Right cardiac atrium (tissue), 5 donors: ENCODE measurements at places on chromosomes 3 and 15.

DNA sequence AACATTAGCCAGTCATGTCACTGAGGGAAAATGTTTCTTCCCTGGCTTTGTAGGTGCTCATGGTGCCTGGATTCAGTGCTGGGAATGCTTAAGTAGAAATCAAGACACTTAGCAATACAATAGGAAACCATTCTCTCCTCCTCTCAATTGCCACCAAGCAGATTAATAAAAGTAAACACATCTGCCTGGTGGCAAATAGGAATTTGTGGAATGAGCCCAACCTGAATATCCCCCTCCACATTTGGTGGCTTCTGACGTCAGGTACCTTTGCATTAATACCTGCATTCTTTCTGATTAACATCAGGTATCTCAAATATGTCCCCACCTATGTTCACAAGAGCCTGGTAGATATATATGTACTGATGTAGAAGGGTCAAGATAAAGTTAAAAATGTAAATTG is 42.7 kb downstream of the PPP2R3A start:
- DNase-seq: no peak

DNA sequence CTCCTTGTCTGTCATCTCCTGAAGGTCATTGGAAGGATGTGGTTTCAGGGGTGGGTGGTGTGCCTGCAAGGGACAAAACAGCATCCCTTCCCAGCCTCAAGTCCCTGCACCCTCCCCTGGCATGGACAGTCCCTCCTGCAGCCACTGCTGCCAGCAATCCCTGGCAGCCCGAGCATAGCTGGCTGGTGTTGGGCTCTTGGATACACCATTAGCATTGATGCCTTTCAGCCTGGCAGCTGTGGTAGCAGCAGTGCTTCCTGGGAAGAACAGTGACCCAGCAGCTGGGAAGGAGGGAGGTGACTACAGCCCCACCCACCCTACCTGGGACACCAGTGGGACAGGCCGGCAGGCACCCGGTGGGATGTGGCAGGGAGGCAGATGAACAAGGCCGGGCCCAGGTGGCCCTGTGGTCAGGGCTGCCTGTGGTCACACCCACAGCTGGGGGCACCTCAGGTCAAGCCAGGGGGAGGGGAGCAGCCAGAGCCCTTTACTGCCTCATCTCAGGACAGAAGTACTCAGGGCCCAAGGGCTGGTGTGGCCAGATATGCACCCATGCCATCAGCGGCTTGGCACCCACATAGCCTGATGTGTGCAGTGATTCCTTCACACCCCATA is 32.9 kb upstream of the TMEM115 start:
- no peak for DNase-seq

GRCh38 chr3:121269389-121269788 is 276.4 kb downstream of the POLQ start:
- no peak for DNase-seq

- DNase-seq: no peak
Measured at GRCh38 chr15:79878078-79878705, 18.6 kb downstream of the MTHFS start.

DNA sequence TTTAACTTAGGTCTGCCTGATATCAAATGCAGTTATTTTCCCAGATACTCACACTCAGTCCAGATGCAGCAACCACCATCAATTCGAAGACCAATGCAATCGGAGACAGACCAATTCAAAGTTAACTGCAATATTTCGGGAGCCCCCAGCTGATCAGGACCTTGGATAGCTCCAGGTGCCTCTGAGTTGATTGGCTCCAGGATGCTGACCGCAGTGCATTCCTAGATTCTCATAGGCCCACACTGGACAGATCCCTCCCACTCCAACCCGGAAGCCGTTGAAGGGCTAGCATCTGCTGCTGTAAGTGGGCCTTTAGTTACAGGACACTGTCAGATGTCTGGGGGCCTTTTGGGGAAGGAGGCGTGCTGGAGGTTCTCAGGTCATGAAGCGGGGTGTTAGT is 89.5 kb upstream of the ATP2B2 start:
- peak; percentile 36 for DNase-seq

DNA sequence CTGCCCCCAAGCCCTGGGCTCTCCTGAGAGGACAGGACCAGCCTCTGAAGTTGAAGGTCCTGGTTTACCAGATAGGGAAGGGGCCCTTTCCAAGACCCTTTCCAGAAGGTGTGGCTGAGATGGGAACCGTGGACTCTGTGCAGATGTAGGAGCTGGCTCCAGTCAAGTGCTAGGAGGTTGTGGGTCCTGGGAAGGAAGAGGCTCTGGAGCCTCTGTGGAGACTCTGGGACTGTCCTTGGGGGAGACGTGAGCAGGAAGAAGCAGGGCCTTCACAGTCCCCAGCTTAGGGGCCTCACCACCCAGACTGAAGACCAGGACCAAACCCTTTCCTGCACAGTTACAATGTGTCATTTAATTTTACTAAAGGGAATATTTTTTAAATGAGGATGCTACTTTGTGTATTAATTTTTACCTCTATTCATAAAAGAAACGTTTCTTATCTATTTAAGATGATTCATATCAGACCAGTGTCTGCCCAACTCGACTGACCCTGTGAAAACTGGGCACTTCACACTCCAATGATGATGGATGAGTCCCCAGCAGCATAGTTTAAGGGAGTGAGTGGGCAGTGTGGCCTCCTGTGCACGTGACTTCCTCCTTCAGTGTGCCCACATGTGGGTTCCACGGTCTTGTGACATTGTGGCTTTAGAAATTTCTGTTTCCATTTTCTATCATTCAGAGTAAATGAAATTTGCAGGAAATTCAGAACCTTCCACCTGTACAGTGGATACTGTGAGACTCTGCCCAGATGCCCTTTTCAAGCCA is 10.9 kb downstream of the CCR5AS start:
- no peak for DNase-seq

GRCh38 chr15:27833178-27833577 is 265.9 kb downstream of the OCA2 start:
- DNase-seq: no peak

DNA sequence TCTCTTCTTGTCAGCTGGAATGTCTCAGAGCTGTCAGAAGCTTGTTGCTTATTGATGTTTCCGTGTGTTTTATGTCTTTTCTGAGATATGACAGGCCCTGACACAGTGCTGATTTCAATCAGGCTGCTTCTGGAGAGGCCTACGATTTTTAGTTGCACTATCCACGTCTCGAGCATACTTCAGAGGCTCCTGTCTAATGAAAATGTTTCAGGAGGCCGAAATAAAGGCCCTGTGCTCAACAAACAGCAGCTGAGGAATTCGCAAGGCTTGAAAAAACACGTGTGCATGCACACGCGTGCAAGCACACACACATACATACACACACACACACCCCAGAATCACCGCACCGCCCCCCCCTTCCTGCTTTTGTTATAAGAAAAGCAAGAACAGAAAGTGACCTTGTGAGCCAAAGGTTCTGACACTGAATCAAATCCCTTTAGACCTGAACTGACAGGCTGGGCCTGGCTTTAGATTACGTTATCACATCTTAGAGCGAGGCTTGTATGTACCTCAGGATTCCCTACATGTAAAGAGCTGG is 296.6 kb downstream of the NR2F2 start:
- DNase-seq: peak; percentile 68

DNA sequence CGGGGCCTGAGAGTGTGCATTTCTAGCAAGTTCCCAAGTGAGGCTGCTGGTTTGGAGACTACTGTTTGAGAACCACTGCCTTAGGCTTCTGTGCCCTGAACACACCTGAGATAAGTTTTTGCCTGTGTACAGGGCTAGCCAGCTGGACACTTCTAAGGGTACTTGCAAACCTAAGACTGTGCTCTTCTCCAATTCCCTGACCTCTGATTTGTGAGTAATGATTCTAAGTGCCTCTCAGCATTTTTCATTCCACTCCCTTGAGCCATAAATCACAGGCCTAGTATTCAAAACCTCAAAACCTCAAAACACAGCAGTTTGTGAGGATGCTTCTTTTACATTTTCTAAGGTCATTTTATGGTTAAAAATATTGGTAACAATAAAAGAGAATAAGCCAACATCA is 148.4 kb downstream of the CHST2 start:
- no peak for DNase-seq

DNA sequence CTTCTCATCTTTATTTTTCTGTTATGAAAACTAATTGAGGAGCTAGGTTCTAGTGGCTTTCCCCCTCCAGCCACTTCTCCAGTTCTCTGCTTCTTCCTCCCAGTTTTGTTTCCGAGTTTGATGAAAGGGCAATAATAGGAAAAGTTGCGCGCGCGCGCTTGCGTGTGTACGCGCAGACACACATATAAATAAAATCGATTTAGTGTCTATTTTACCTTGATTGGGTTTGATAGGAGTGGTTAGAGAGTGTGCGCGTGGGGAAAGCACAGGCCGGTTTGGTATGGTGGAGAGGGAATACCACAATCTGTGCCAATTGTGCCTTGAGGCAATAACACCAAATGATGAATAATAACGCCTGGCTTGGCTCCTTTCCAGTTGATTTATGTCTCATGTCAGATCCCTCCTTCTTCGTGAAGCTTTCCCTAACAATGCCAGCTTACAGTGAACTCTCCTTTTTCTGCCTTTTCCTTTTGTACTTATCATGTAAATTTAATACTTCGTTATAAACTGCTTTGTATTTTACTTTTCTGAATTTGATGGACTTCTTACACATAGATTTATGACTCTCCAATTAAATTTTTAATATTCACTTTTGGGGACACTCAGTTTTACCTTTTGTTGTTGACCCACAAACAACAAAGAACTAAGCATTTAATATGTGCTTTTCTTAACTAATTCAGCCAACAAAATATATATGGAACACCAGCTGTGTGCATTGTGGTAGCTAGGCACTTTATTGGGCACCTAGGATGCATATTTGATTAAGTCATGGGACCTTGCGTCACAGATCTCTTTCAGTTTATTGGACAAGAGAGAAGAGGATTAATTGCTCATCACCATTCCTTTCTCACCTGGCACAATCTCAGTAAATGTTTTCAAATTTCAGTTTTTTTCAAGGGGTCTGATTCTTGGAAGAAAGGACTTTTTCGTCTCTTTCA is 1.7 kb downstream of the TIPARP start:
- peak; percentile 73 for DNase-seq

GRCh38 chr3:150180334-150180733 is 209.6 kb upstream of the PFN2 start:
- no peak for DNase-seq

DNA sequence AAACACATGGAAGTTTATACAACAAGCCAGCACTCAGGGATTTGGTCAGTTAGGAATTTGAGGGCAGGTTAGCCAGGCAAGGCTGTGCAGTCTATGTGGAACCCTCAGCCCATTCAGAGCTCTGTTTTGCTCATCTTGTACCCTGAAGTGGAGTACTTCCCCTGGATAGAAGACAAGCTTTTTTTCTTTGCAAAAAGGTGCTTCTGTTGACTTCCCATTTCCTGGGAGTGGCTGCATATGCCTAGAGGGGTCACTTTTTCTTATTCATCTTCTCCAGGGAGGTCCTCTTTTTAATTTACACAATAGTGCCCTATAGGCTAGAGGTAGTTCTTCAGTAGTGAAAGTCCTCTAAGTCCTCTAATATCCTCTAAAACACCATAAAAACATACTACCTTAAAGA is 225.0 kb upstream of the P2RY1 start:
- DNase-seq: no peak

DNA sequence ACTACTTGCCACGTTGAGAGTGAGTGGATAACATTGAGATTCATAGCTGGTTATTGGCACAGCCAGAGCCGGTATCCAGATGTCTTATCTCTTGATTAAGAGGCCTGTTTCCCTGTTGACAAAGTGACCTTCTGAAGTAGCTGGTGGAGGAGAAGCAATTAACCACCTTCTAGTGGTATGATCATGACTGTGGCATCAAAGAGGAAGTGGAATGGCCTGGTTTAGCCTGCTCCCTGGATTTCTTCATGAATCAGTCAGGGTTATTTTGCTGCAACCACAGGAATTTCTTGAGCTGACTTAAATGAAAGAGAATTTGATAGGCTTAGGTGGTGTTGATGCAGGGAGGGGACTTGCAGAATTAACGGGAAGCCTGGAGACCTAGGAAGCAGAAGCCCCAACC is 398.3 kb downstream of the MFSD1 start:
- no peak for DNase-seq

GRCh38 chr3:125072301-125072700 is 16.5 kb upstream of the HEG1 start:
- DNase-seq: no peak

DNA sequence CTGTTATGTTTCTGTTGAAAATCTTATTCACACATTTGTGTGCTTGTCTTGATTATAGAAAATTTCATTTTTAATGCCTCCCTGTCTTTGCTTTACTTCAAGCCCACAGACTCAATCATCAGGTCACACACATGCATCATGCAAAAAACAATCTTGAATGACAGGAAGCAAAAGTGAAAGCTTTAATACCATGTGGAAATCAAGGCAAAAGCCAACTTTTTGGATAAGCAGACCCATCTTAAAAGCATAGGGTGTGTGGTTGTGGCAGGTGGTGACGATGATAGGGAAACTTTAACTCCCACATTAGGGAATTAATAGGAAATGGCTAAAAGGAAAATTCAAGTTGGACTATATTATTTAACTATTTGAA is 155.9 kb upstream of the EOMES start:
- no peak for DNase-seq

DNA sequence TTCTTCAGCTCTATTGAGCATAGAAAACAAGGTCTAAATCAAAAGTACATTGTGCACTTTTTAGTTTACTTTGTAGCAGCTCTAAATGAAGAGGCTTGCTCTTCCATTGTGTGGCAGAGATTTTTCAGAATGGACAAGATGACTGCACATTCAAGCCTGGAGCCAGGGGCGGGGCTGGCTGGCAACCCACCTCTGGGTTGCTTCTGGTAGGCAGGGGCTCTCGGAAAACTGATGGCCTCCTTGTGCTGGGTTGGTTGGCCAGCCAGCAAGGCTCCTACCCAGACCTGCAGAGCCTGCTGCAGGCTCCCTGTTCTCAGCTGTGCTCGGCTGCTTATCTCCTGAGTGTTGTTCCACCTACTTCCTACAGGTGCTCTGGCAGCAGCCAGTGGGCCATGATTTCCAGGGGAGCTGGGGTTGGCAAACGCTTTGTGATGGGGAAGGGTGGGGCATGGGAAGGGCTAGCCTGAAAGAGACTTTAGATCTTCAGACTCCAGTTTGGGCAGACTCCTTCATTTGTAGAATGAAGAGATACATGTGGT is 8.8 kb downstream of the BSN start:
- no peak for DNase-seq

DNA sequence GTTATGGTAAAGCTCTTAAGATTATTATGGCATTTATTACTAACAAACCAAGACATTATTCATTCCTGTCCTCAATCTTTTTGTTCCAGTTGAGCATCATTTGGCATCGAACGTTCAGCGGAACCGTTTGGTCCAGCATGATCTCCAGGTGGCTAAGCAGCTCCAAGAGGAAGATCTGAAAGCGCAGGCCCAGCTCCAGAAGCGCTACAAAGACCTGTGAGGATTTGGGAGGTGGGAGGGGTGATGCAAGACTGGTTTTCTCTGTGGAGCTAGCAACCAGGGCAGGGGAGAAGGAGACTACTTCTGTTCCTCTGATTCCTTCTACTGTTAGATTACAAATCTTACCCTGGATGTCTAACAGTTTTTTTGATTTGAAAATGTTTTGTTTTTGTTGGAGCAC is 27.6 kb upstream of the UTS2B start:
- DNase-seq: no peak

DNA sequence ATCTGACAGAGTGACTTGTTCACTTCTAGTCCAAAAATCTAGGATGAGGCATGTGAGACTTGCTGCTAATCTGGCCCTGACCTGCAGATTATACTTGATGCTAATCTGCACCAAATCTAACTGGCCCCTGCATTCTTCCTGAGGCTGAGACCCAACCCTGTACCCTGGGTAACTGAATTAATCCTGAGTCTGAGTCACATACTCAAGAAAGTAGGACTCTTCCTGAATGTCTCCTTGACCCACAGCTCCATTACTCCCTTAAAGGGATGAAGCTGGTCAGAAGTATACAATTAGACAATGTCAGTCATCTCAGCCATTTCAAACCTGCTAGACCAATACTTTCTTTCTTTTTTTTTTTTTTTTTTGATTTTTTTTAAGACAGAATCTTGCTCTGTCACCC is 25.5 kb downstream of the PTPN9 start:
- no peak for DNase-seq
